ENCODE measurements at places on chromosomes 1 and 21.

- DNase-seq = no peak
These were observed 388.6 kb upstream of the NEGR1 start for GRCh38 chr1:72670902-72671301.

DNA sequence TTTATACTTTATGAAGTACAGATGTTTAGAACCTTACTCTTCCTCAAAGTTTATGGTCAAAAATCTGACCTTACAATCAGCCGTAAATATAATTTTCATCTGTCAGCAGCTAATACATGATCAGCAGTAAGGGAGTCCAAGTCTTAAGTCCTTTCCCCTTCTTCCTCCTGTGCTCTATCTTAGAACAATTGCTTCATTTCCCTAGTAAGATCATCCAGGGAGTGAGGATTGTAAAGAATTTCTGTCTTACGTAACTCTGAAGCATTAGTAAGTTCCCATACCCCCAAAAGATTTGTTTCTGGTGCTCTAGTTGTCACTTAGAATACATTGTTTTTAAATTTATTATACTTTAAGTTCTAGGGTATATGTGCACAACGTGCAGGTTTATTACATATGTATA lies 2.1 kb downstream of the SETDB1 start:
- no peak for DNase-seq

DNA sequence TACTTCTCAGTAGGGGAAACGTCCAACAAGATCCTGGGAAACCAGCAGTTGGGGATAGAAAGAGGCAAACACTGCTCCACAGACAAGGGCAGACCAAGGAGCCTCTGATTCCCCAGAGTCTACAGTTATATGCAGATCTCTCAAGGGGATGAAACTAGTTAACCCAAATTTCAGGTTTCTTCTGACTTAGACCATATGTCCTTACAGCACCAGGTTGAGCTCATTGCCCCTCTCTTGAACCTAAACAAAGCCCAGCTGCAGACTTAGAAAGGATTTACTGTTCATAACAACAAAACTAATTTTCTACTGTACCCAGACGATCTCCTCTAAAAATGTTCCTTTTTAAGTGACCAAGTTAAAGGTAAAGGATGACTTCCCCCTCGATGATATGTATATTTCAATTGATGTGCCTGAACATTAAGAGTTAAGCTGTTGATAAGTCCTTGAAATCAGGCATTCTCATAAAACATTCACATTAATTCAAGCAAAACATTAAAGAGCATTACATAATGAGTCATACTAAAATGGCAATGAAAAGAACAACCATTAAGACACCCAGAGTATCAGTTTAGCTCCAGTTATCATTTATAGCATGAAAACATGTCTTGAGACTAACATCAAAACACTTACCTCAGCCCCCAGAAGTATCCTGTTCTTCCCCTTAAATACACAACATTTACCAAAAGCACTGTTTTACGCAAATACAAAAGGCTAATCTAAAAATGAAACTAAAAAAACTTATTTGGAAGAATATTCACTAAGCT lies 24.1 kb downstream of the SMYD3 start:
- no peak for DNase-seq

GRCh38 chr1:239739919-239740318 lies 351.8 kb upstream of the FMN2 start:
- DNase-seq = no peak

GRCh38 chr1:21659099-21659923 lies 9.8 kb downstream of the RAP1GAP start:
- DNase-seq = peak; percentile 65
